ENCODE measurements at places on chromosomes 4 and X.
A peak's percentile ranks its signal among the peaks of the same experiment; 100 is the strongest.

DNA sequence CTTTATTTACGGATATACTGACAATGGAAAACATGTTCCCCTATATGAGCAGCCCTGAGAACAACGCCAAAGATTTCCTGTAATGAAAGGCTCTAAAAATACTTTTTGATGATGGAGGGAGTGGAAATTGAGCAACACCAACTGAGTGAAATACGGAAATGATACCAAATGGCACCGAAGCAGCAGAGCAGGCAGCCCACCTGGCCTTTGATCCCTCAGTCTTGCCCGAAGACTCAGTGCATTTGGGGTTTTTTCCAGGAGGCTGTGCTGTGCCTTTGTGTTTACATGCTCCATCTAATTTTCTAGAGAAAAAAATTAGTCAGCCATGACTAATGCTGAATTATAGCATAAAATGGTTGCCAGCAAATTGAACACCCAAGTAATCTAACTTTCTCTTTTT, 169.9 kb upstream of the RBPJ start:
- no peak for DNase-seq

- DNase-seq: no peak
These were observed 29.7 kb upstream of the SLC25A4 start for GRCh38 chr4:185113340-185113739.

GRCh38 chr4:165208221-165208652, 876 bp downstream of the KLHL2 start:
- DNase-seq: no peak

- DNase-seq: no peak
These were observed 18.5 kb upstream of the TET2 start for GRCh38 chr4:105128208-105128607.

DNA sequence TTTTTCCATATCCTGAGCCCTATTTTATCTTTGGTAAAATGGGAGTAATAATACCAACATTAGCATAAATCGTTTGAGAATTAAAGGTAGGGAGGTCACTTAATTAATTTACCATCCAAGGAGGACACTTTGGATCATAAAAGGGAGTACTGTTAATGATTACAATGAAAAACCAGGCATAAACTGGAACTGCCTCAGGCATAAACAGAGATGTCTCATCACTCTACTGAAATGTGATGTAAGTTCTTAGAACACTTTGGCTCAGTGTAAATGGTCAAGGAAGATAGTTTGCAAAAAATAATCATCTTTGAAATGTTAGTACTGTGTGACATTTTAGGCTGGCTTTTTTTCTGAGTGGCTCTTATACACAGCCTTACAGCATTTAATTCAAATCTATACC, 268.7 kb downstream of the SLC39A8 start:
- DNase-seq: no peak

DNA sequence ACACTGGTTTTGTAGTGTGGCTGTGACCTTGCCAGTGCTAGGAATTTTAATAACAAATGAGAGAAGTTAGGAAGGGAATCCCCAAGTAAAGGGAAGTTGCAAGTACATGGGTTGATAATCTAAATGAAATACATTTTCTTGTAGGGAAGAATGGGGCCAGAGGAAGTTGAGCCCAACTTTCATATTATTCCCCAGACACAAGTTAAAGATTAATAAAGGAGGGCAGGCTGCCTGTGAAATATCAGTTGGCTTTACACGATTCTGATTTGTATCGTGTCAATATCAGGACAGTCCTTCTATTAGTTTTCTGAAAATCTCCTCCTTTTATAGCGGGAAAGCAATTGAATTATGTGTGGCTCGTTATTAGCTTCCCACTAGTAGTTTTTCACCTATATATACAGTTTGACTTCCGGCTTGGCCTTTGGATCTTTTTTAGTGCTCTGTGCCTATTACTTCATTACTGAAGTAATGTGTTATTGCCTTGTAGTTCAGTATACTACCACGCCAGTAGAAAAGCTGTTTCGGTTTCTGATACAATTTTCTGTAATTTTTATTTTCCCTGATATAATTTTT, 1.7 kb downstream of the PDLIM5 start:
- DNase-seq: no peak

DNA sequence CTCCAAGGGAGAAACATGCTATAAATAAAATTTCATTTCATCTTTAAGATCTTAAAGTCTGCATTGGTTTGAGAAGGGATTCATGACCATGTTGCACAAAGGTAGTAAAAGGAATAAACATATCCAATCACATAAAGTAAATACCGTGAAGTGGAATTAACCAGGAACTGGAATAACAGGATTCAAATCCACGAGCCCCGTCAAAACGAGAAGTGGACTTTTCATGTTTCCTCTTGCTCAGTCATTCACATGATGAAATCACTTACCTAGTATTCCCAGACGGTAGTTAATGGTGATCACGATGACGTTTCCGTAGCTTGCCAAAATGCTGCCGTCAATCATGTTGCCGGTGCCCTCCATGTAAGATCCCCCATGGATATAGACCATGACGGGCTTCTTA, 199.7 kb downstream of the NLGN4X start:
- no peak for DNase-seq

DNA sequence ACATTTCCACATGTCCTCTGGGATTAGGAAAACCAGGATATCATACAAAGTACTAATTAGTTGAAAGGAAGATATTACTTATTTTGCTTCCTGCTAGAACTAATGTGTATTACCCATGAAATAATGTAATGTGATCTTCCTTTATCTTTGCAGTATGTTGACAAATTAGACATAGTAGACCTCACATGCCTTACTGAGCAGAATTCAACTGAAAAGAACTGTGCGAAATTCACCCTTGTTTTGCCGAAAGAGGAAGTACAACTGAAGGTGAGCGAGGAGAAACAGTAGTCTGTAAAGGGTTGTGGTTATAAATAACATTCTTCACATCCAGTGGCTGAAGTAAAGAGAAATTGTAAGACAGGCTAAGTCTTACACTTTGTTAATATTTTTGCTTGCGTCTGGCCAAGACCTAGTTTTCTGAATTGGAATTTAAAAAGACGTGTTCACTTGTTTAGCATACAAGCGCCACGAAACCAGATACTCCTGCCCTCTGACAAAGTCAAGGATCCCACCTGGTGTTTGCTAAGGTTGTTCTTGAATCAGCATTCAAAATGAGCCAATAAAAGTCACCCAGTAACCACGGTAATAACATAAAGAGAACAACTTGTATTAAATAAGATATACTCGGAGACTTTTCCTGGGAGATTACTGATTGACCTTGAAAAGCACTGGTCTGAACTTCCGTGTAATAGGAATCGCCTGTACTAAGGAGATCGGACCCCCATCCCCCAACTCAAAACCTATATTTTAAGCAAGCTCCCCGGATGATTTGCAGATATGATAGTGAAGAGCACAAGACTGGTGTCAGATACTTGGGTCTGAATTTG, 16.9 kb downstream of the STAP1 start:
- peak; percentile 12 for DNase-seq

DNA sequence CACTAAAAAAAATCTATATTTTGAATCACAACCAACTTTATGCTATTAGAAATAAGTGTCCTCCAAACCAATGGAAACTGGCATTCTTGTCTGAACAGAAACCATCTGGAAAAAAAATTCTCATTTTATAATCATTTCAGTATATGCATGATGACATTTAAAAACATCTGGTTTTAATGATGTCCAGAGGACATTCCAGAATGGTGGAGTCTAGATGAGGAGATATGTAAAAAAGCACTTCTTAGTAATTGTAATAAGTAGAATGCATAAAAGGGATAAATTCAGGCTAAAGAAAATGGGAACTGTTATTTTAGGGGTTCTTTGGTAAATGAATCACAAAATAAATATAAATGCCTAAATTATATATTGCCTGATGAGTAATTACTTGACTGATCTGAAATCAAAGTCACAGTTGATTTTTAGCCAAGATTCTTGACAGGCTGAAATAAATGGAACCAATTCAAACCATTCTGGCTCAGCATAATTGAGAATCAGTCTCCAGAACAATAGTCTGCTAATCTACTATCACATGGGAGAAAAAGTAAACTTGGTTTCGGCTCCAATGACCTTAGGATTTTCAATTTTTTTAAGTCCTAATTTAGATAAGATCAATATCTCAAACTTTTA, 636.6 kb downstream of the FAT4 start:
- DNase-seq: no peak

GRCh38 chrX:72253686-72254085, 14.9 kb upstream of the ERCC6L start:
- no peak for DNase-seq

DNA sequence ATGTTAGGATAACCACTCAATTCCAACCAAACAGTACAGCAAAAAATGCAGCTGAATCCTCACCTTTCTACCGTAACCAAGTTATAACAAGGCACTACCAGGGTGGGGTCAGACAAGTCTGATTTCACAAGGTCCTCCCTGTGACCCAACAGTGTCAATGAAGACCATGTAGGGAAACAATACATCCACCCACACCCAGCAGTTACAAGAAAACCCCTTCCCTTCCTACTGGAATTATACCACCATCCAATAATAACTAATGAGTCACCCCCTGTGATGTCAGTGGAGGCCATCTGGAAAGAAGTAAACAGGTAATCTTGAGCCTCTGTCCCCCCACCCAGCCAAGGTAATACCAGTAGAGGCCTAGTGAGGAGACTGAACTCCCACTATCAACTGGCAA, 117.6 kb downstream of the FGF16 start:
- DNase-seq: no peak

DNA sequence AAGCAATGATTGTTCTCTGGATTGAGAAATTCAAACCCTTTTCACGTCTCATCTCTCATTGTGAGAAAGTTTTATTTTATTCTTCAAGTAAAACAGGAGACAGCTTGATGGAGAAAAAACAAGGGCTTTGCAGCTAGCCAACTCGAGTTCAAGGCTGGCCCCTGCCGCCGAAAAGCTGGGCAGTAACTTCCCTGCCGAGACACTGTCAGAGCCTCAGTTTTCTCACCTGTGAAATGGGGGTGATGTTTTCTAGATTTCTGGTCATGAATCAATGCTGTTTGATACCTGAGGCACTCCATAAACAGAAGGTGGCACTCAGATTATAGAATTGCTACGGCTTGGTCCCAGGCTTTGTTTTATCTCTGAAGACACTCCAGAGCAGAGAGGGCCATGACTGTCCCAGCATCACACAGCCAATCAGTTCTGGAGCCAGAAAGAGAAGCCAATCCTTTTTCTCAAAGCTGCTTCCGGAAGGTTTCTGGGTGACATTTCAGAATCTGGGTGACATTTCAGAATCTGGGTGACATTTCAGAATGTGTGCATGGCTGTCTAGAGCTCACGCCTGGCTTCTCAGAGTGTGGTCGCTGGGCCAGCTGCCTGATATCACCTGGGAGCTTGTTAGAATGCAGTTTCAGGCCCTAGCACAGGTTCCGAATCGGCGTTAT, 33.2 kb downstream of the HMX1 start:
- DNase-seq: no peak

DNA sequence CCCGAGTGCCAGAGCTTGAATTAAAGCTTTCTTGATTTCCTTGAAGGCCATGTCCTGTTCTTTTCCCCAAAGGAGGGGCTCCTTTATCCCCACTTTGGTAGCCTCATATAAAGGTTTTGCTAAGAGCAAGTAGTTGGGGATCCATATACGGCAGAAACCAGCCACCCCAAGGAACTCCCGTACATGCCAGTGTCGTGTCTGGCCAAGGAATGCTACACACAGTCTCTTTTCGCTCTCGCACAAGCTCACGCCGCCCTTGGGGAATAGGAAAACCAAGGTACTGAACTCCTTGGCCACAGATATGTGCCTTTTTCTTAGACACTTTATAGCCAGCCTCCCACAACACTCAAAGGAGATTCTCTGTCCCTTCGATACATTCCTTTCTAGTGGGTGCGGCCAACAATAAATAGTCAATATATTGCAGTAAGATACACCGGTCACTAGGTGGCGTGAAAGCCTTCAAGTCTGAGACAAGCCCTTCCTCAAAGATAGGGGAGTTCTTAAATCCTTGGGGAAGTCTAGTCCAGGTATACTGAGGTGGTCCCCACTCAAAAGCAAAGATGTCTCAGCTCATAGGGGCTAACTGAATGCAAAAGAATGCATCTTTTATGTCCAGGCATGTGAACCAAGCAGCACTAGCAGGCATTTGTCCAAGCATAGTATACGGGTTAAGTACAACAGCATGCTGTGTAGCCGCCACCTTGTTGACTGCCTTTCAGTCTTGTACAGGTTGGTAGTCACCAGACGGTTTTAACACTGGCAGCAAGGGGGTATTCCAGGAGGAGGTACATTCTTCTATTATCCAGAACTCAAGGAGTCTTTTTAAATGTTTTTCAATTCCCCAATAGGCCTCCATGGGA, 57.8 kb upstream of the XAGE1B start:
- DNase-seq: peak; percentile 51

- no peak for DNase-seq
These were observed 19.2 kb downstream of the HPSE start for GRCh38 chr4:83315341-83315870.
